ENCODE measurements at places on chromosomes 11 and 22.

DNA sequence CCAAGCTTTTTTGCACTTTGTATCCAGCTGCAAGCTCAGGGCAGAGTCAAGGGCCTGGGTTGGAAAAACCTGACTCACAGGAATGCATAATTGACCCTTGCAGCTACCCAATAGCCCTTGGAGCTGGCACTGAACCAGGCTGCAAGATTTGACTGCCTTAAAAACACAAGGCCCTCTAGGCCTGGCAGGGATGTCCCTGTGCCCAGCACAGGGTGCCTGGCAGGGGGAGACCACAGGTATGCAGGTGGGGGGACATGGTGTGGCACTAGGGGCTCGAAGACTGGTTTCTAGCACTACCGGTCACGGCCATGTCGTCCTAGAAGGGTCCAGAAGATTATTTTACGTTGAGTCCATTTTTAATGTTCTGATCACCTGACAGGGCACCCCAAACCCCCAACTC lies 30.2 kb downstream of the SBF1 start:
- ATAC-seq: peak; percentile 33

GRCh38 chr22:20456722-20457076 lies 19.1 kb upstream of the SCARF2 start:
- ATAC-seq: no peak

GRCh38 chr11:8794126-8794525 lies 111.5 kb downstream of the RPL27A start:
- no peak for ATAC-seq

DNA sequence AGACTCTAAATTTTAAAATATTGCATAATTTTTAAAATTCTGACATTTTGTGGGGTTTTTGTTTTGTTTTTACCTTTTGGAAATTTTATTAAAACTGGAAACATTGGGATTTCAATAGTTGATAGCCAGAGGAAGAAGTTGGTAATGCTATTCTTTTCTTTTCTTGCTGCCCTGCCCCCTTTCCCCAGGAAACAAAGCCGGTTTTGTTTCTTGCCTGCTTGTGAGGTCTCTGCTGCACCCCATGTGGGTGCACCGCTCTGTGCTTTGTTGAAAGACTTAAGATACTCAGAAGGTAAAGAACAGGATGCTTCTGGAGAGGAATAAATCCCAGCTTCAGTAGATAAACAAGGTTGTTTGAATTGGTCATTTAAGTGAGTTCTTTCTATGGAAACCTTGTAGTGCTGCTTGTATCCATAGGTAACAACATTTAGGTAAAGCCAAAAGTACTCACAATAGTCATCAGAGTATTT lies 87.5 kb downstream of the YAP1 start:
- no peak for ATAC-seq

GRCh38 chr11:81359476-81359875 lies 1374.2 kb downstream of the FAM181B start:
- ATAC-seq: no peak

- ATAC-seq: no peak
Observed at GRCh38 chr11:36609383-36609782, 11.3 kb upstream of the RAG2 start.

- ATAC-seq: peak; percentile 93
Observed at GRCh38 chr11:83156144-83156995, 561 bp upstream of the PCF11 start.

- no peak for ATAC-seq
Observed at GRCh38 chr11:1563697-1564534, 8.2 kb downstream of the DUSP8 start.

All from SK-N-SH treated with all-trans-retinoic acid at 6 μM for 48 hours (cell line).